ENCODE measurements at places on chromosomes 11 and 22.

- no peak for DNase-seq
These were observed 6.5 kb downstream of the ZFTA start for GRCh38 chr11:63761931-63762653.

- no peak for DNase-seq
These were observed 9.8 kb downstream of the ZNF74 start for GRCh38 chr22:20403779-20404140.

DNA sequence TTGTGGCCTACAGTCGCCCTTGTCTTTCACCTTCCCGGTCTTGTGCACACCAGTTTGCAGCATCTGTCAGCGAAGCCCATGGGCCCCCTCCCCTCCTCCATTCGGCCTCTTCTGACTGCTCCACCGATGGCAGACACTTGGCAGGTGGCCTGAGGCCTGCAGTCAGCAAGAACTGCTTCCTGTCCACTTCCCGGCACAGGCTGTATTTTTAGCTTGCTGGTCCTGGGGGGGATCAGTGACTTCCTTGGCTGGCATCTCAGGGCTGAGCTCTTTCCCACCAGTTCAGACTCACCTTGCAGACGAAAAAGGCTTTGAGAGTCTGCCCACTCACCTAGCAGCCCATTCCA, 106.4 kb downstream of the SYN3 start:
- DNase-seq: no peak

- no peak for DNase-seq
These were observed 32.2 kb downstream of the GNB1L start for GRCh38 chr22:19822301-19823117.

- no peak for DNase-seq
These were observed 12.9 kb upstream of the RAPSN start for GRCh38 chr11:47461876-47462275.
